KBM-7 (cell line): ENCODE measurements at places on chromosomes 1 and 21.
A peak's percentile ranks its signal among the peaks of the same experiment; 100 is the strongest.

GRCh38 chr1:247681288-247681897 lies 1.9 kb upstream of the OR13G1 start:
- peak; percentile 79 for DNase-seq

DNA sequence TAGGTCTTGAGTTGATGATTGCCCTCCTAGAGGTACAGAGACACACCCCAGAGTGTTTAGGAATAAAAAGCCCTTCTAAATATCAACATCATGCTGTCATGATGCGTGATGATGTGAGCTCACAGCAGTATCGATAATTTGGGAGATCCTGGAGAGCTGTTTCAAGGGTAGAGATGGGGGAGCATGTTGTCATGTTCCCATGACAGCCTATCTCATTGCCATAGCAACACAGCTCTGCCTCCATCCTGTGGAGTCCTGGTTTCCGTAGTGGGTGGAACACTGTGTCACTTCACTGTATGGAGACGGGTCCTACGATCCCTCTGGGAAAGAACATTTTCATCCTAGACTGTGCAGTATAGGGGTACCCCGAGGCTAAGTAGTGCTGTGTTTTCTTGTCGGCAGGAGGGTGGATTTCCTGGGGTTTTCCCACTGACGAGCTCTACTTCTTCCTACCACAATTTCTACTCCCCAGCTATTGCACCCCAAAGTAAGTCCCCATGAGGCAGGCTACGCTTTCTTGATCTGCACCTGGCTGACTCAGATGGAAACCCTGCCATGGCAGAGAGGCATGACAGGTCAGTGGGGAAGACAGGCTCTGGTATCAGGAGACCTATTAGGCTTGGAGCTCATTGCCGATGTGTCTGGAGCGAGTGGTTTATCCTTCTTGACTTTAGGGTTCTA lies 7.2 kb downstream of the KISS1 start:
- no peak for DNase-seq

DNA sequence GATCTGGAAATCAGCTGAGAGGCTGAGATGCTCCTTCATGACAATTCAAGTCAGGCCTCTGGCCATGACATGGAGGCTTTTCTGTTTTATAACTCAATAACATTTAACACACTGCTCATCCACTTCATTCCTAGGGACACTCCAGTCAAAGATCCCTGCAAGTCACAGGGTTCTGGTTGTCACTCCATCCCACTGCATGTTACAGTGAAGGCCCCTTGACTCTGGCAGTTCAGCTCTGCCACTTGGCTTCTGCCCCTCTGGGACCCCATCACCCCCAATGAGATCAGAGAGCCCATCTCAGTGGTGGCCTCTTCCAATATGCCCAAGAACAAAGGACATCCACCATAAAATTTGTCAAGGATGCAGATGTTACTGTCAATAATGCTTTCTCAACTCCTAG lies 10.0 kb upstream of the FAM110D start:
- no peak for DNase-seq

DNA sequence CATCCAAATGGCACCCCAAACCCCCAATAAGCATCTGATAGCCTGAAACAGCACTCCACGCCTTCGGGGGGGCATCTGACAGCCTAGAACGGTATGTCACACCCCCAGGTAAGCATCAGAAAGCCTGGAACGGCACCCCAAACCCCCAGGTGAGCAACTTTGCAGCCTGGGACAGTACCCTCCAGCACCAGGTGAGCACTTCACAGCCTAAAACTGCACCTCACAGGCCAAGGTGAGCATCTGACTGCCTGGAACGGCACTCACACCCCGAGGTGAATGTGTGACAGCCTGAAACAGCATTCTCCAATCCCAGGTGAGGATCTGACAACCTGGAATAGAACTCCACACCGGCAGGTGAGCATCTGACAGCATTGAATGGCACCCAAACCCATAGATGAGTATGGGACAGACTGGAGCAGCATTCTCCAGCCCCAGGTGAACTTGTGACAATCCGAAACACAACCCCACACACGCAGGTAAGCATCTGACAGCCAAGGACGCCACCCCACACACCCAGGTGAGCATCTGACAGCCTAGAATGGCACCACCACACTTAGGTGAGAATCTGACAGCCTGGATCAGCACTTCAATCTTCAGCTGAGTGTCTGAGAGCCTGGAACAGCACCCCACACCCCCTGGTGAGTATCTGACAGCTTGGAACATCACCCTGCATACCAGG lies 18.3 kb upstream of the MMEL1 start:
- DNase-seq = no peak

DNA sequence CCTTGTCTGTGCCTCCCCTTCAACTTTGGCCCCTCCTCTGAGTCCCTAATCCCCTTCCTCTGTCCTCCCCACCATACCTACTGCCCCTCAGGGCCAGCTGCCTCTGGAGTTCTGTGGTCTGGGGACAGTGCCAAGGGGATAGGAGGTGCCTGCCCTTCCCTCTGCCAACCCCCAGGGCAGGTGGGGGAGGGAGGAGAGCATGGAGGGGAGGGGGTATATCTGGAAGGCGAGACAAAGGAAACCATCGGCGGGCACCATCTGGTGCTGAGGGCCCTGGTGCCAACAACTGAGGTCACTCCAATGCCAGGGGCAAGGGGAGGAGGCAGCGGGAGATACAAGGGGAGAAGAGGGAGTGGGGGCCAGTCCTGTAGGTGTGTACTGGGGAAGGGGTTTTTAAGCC lies 9.6 kb downstream of the RAB25 start:
- DNase-seq = no peak

- DNase-seq = no peak
Measured at GRCh38 chr1:175116210-175116798, 48.7 kb downstream of the TNN start.

DNA sequence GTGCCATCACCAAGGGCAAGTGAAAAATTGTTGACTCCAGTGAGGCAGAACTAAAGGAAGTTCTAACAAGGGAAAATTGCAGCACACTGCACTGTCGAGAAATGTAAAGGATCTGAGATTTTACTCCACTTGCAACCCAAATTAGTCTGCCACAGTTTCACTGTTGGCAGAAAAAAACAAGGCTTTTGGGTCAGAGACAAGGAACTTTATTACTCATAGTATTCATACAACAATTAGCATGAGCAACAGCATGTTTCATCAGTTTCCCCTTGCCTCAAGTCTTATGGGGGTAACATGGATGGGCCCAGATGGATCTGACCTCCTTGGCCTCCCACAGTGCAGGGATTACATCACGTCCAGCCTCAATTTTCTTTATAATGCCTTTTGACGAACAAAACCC lies 125.3 kb downstream of the LTN1 start:
- no peak for DNase-seq

GRCh38 chr1:63833363-63834119 lies 59.7 kb downstream of the ROR1 start:
- no peak for DNase-seq
